Hypothalamus (tissue), 51 donors: ENCODE measurements at places on chromosomes 11 and 22.

GRCh38 chr11:44977493-44977984, 26.9 kb upstream of the TP53I11 start:
- no peak for DNase-seq

DNA sequence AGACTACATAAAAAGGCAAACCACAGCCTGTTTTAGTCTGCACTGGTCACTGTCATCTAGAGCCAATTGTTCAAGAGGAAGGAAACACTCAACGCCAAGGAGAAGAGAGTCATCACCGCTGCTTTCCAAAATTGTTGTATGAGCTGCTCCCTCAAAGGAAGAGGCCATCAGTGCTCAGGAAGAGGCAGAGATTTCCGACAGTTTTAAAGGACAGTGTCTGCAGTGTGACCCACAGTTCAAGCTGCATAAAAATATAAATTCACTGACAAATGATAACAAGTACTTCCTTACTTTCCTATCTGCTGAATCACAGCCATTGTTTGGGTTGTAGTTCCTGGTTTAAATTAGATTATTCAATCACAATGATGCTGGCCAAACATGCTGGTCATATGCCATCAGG, 16.4 kb downstream of the PRCP start:
- no peak for DNase-seq

GRCh38 chr22:25764270-25765015, 22.5 kb downstream of the MYO18B start:
- no peak for DNase-seq

GRCh38 chr11:47408598-47409439, 429 bp downstream of the SLC39A13 start:
- DNase-seq = no peak

- DNase-seq = no peak
Measured at GRCh38 chr11:3093281-3094191, 36.3 kb upstream of the CARS1 start.

- no peak for DNase-seq
Measured at GRCh38 chr22:49800408-49801238, 27.1 kb downstream of the BRD1 start.

DNA sequence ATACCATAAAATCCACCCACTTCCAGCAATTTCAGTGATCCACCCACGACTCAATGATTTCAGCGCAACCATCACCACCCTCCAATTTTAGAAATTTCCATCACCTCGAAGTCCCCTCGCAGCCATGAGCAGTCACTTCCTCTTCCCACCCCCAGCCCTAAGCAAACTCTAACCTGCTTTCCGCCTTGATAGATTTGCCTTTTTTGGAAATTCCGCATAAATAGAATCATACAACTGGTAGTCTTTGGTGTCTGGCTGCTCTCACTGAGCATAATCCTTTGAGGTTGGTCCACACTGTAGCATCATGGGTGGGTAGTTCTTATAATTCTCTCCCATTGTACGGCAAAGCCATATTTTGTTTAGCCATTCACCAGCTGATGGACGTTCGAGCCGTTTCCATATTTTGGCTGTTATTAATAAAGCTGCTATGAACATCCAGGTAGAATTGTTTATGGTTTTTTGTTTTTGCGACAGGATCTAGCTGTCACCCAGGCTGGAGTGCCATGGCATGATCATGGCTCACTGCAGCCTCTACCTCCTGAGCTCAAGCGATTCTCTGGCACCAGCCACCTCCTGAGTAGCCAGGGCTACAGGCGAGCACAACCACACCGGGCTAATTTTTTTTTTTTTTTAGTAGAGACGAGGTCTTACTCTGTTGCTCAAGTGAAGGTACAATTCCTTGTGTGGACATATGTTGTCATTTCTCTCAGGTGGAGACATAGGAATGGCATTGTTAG, 16.0 kb downstream of the PIM3 start:
- no peak for DNase-seq

GRCh38 chr11:22084564-22084963, 108.3 kb upstream of the ANO5 start:
- DNase-seq = no peak

DNA sequence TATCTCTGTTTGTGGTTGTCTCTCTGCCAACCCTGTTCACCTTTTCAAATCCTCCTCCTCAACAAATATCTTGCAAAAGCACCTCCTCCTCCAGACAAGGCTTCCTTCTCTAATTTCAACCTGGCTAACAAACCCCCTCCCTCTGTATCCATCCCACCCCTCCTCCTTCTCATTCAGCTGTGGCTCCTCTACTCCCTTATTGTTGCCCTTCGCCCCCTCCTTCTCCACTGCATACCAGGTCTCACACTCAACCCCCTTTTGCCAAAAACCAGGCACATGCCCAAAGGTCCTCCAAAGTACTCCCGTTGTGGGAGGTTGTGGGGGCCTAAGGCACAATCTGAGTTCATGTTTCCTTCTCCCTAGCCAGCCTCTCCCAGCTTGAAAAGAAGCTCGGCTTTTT, 110.6 kb downstream of the JRKL start:
- DNase-seq = no peak

DNA sequence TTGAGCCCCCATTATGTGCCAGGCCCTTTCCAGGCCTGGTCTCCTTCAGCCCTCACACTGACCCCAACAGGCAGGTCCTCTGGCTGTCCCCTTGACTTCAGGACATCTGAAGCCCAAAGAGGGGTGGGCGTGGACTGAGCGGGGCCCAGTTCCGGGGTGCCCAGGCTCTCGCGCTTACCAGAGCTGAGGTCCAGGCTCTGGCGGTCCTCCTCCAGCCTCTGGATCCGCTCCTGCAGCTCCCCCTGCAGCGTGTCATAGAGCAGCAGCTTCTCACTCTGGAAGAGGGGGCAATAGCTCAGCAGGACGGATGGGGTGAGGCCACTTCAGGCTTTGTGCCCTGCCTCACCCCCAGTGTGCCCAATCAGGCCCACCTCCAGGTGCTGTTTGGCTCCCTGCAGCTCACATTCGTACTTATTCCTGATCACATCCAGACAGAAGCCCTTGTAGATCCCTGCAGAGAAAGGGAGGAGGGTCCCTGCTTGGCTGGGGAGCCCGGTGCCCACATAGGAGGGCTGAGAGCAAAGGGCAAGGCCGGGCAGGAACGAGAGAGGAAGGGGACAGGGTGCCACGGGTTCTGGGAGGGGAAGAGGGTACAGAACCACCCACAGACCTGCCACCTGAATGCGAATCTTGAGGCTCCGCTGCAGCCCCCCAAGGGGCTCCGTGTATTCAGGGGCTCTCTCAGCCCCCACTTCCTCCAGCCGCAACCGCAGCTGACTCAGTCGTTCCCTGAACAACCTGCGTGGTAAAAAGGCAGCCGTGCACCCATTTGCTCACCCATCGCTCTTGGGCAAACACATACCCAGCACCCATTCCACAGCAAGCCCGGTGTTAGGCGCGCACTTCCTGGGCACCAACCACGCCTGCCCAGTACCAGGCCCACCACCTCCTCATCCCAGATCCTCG, 4.1 kb downstream of the BRMS1 start:
- DNase-seq = no peak

- DNase-seq = no peak
Measured at GRCh38 chr22:49494555-49494954, 333.1 kb downstream of the BRD1 start.

GRCh38 chr11:104329078-104329665, 165.2 kb upstream of the PDGFD start:
- DNase-seq = no peak

DNA sequence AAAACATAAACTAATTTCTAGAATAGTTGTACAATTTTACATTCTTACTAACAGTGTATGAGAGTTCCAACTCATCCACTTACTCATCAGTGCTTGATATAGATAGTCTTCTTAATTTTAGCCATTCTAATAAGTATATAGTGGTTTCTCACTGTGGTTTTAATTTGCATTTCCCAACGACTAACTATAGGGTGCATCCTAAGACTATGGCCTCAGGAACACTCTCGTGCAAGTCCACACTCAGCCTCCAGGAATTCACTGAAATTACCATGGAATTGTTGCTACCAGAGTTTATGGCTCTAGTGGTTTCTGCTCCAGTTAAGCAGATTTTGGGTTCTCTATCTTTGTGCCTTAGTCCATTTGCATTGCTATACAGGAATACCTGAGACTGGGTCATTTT, 60.1 kb upstream of the GUCY1A2 start:
- no peak for DNase-seq

GRCh38 chr22:28442711-28443525, 236.7 kb downstream of the TTC28 start:
- DNase-seq = peak; percentile 32

- no peak for DNase-seq
Measured at GRCh38 chr22:38120359-38121110, 10.1 kb upstream of the BAIAP2L2 start.

DNA sequence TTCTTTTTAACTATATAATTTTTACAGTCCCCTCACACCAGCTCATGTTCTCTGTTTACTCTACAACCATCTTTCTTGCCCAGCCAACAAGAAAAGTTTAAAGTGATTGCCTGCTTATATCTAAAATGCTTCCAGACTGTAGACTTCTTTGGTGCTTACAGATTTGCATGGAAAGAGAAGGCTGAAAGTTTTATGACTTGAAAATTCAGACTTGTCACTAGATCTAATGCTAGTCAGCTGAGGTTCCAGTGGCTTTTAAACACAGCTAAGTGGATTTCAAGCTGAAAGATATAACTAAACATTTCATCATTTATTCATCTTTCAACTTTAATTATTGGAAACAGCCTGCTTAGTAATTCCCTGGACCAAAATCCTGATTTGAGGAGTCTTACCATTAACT, 178.4 kb downstream of the NAV2 start:
- DNase-seq = no peak

DNA sequence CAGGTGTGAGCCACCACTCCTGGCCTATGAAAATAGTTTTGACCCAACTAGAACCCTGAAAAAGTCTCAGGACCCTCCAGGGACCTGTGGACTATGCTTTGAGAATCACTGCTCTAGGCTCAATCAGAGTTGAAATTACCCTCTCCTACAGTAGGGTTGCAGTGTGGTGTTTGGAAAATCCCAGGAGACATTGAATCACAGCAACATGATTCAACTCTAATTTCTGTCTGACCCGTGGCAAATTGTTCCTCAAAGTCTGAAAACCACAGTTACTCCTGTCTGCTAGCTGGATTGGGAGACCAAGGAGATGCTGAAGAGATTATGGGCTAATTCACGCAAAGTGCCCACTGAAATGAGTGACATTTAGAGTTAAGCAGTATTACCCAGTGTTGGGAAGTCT, 5.4 kb upstream of the MTMR3 start:
- no peak for DNase-seq

GRCh38 chr11:73236854-73237253, 18.8 kb downstream of the P2RY2 start:
- DNase-seq = no peak

DNA sequence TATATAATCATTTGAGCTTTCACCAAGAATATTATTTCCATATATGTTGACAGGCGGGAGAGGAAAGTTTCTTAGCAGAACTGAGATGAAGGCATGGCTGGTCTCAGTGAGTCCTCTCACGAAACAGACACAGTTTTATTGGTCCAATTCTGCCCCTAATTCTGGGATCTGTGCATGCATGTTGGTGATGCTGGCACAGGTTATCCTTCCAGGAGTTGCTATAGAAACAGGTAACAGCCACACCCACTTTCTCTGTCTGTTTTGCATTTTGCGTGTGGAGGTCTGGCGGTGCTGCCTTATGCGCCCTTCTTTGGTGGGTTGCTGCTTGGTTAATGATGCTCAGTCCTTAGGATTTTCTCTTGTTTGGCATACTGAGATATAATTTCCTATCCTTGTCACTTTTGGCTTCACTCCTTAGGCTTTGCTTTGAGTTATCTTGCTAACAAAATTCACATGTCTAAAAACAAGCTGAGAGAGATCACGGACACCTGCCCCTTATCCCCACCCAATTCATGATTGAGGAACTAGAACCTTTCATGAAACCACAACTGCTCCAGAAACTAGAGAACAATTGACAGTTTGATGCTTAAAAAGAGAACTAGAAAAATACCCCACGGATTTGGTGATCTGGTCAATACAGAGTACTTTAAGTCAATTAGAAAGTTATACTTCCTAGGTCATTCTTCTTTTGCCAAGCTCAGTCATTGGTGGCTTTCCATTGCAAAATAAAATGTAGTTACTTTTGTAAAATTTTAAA, 189.3 kb downstream of the FAT3 start:
- DNase-seq = no peak

DNA sequence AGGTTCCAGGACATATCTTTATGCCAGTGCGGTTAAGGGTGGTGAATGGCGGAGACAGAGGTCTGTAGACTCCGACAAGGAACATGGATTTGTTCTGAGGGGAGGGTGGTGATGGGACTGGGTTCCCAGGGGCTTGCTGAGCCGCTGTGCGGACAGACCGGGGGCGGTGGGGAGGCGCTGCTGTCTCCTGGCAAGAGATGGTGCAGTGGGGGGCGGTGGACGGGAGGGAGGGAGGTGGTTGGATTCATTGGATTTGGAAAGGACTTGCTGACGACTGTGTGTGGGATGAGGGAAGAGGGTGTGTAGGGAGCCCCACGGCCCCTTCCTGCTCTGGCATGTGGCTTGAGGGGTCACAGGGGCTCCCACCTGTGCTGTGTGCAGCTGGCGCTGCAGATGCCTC, 43.2 kb downstream of the FLRT1 start:
- no peak for DNase-seq

DNA sequence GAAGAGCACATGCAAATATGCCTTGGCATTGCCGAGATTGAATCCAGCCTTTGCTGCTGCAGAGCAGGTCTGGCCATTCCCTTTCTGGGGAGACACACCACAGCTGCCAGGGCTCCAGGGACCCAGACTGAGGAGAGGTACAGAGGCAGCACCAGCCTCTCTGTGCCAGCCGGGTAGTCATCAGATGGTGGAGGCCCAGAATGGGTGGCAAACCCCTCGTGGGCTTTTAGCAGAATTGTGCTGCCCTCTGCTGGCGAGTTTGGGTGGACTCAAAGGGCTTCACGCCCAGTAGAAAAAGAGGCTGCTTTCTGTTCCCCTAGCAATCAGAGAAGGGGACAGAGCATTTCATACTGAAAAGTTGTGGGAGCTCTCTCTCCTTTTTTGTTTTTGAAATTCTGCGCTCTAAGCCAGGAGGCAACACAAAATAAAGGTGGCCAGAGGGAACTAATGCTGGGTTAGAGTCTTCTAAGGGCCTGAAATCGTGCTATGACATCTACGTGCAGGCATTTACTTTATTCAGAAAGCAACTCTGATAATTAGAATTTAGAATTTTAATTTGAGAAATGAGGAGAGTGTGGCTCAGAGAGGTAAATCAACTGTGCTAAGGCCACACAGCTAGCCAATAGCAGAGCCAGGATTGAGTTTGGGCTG, 158.8 kb upstream of the NAV2 start:
- DNase-seq = peak; percentile 88

GRCh38 chr11:48062649-48063048, 82.3 kb downstream of the PTPRJ start:
- DNase-seq = no peak

GRCh38 chr22:46044621-46045458, 67.9 kb upstream of the WNT7B start:
- no peak for DNase-seq
